ENCODE measurements at places on chromosomes 16 and 17.

- peak; percentile 43 for DNase-seq
Observed at GRCh38 chr17:64306850-64307463, 43.9 kb upstream of the TEX2 start.

GRCh38 chr16:1036726-1037393 is 35.7 kb upstream of the SSTR5 start:
- DNase-seq, result no peak

DNA sequence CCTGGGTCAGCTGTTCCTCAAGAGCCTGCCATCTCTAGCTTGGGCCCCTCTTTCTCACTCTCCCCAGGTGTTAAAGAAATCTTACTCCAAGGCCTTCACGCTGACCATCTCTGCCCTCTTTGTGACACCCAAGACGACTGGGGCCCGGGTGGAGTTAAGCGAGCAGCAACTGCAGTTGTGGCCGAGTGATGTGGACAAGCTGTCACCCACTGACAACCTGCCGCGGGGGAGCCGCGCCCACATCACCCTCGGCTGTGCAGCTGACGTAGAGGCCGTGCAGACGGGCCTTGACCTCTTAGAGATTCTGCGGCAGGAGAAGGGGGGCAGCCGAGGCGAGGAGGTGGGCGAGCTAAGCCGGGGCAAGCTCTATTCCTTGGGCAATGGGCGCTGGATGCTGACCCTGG is 6.8 kb downstream of the CNP start:
- no peak for DNase-seq

DNA sequence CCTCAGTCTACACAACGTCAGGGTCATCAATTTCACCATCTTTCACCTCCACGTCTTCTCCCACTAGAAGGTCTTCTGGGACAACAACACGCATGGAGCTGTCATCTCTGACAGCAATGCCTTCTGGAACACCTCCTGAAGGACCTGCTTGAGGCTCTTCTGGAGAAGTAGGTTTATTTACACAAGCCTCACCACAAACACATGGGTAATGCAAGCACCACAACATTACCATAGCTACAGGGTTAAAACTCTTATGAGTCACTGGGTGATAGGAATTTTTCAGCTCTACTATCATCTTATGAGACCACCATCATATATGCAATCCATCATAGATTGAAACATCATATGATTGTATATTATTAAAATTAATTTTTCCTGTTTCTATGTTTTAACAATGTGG is 215.4 kb downstream of the CHD9NB start:
- no peak for DNase-seq

- DNase-seq, result no peak
Observed at GRCh38 chr16:70749681-70750601, 51.0 kb downstream of the VAC14 start.

- DNase-seq, result no peak
Observed at GRCh38 chr17:58368860-58369213, 16.8 kb upstream of the SUPT4H1 start.

DNA sequence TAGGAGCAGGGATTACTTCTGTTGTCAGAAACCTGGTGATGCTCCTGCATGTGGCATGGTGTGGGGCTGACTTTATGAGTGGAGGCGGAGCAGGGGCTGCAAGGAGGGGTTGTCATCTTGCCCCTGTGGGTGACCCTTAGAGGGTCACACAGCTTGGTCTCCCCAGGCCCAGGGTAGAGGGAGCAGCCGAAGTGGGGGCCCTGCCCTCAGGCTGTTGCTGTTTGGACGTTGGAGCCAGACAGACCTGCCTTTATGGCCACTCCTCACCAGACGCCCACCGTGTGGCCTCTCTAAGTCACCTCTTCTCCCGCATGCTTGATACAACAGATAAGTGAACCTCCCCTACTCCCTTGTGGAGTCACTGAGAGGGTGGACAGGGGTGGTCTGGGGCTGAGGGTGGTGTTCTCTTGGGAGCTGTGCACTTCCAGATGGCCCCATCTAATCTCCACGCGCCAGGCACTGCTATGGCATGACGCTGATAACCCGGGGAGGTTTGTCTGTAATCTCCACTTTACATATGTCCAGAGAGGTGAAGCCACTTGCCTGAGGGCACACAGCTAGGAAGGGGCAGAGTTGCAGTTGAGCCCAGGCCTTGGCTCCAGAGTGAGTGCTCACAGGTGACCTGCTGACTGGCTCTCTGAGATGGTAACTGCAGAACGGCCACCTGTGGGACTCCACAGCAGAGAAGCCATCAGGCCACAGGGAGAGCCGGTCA is 10.0 kb downstream of the MAP2K3 start:
- DNase-seq, result no peak

DNA sequence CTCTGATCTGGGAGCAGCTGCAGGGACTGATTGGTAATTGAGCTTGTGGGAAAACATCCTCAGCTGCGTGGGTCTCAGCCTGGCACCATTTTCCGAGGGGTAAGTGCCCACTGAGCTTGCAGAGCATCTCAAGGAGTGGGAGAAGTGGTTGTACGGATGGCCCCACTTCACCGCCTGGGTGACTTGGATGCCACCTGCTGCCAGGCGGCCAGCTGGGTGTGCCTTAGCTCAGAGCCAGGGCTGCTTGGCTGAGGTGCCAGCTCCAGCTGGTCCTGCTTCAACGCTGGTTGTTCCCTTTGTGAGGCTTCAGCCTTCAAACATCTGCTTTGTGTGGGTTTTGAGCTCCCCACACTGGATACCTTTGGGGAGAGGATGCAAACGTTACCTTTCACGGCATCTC is 482.7 kb upstream of the EEF2KMT start:
- no peak for DNase-seq

DNA sequence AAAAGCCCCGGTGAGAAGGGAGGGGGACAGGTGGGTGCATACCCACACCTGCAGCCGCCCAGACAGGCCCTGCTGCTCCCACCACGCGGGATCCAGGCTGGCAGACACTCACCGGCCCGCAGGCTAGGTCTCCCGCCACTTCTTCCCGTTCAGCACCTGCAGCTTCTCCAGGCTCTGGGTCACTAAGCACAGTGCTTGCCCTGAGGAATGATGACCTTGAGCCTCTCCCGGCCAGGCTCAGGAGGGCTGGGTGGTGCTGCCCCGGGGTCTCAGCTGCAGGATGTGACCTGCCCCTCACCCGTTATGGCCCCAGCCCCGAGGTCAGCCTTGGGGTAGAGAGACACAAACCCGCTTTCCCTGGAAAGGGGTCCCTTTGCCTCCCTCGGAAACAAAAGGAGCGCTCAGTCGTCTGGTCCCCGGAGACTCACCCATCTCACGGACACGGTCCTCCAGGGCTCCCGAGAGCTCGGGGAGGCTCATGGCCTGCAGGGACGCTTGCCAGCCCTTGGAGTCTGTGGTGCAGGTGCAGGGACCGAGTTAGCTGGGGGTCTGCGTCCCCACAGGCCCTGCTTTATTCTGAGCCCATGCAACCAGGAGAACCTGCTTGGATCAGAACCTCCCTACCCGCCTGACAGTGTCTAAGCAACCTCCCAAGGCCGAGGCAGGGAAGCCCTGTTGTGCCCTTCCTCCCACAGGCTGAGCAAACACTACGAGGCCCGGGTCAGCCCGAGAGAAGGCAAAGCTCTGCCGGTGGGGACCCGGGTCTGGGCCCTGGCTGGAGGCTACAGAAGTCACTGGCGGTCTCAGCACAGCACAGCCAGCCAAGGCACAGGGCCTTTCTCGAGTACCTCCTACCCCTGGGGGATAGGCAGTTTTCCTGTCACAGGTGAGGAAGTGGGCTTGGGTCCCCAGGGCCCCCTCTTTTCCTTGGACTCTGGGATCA is 3.8 kb downstream of the NUDT16L1 start:
- no peak for DNase-seq

DNA sequence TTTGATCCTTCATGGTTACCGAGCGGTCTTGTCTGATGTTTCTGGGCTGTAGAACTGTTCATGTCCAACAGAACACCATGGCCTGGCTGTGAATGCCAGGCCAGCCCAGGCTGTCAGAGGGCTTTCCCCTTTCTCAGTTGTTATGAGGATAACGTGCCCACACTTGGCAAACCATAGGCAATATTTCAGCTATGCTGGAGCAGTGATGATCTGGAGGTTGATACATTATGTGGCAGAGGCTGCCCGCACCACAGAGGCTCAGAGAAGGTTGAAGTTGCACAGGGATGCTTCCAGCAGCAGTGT is 92.9 kb downstream of the C16orf78 start:
- no peak for DNase-seq

DNA sequence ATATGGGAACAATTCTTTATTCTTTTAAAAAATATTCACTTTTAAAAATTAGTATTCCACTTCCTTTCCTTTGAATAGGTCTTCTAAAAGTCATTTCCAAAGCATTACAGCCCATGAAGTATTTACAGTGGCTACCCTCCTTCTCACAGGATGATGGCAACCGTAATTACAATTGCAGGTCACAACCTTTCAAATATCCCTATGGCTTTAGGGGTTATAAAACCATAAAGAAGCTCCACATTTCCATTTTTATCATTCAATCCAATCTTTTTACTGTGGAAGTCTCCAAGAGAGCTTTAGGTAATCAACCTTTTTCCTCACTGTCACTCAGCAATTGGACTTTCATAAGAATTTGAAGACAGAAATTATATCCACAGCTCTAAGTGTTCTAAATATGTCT is 488.9 kb upstream of the CA10 start:
- DNase-seq, result no peak

- no peak for DNase-seq
Observed at GRCh38 chr16:414395-415169, 10.9 kb upstream of the RAB11FIP3 start.

DNA sequence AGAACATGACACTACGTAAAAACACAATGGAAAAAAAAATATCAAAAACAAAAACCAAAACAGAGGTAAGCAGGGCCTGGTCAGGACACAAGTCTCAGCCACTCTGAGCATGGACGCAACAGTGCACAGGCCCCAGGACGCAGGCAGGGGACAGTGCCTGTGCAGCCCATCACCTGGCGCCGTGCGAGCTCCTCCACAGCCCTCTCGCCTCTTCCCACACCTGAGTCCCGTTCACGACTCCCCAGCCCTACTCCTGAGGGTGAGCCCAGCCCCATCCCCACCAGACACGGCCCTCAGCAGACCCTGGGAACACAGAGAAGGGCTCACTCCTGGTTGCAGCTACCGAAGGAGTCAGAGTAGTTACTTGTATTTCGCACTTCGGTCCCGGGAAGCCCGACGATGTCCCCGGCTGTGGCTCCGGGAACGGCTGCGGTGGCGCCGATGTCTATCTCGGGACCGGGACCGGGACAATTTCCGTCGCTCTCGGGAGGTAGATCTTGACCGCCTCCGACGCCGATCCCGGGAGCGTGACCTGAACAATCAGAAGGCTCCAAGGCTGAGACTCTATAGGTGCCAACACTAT is 9.4 kb downstream of the HBQ1 start:
- DNase-seq, result no peak

DNA sequence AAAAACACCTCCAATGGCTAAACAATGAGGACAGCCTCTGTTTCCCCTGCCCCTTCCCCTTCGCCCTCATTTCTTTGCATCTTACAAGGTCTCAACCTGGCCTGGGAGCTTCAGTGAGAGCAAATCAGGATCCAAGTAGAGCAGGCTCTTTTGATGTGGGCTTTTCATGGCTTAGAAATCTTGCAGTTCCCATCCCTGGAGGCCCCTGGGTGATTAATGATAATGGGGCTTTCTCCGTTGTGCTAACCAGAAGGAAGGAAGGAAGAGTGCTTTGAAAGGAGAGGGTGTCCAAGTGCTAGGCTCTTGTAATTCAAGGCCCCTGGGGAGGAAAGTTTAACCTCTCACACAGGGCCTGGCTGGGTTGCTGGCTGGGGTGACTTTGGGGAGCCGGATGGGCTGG is 18.5 kb upstream of the IRX3 start:
- no peak for DNase-seq

GRCh38 chr16:67013233-67013822 is 15.6 kb upstream of the CBFB start:
- DNase-seq, result no peak

GRCh38 chr17:38600416-38600815 is 5.3 kb downstream of the SRCIN1 start:
- no peak for DNase-seq

DNA sequence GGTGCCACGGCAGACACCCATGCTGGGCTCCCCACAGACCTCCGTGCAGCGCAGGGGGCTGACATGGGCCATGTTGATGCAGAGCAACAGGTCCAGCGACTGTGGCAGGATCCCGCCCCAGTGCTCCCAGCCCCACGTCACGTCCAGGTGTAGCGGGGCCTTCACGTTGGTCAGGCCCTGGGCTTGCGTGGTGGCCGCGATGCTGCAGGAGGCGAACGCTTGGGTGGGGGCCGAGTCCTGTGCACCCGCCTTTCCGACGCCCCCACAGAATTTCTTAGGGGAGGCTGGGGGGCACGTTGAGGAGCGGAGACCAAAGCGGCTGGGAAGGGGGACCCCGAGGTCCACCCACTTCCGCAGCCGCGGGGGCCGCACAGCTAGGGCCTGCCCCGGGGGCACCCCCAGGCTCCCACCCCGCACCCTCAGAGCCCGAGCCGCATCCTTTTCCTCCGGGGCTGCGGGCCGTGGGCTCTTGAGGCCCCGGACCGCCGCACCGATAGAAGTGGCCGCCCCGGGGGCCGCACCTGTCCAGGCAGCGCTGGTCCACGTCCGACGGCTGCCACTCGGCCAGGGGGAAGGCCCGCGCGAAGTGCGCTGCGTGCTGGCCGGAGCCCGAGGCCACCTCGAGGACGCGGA is 416 bp downstream of the METTL26 start:
- DNase-seq, result no peak

GRCh38 chr17:36608280-36608679 is 6.9 kb downstream of the MRM1 start:
- DNase-seq, result no peak

GRCh38 chr17:27408891-27409290 is 47.4 kb upstream of the KSR1 start:
- no peak for DNase-seq

DNA sequence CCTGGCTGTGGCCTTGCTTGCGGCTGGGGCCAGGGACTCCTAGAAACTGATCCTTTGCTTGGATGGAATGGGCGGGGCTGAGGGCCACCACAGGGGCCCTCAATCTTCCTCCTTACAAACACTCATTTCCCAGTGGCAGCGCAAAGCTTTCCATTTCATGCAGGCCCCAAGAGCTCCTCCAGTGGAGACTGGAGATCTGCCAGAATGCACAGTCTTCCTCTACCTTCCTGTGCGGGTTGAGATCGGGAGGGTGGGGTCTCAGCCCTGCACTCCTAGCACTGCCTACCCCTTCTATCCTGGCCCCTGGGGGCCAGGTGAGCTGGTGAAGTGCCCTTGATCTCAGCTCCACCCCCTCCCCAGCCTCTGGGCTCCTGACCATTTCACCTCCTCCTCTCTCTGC is 1.7 kb downstream of the NRN1L start:
- DNase-seq, result no peak

- DNase-seq, result no peak
Observed at GRCh38 chr16:62068747-62069146, 32.5 kb upstream of the CDH8 start.

GRCh38 chr17:13542636-13543035 is 59.1 kb downstream of the HS3ST3A1 start:
- no peak for DNase-seq

DNA sequence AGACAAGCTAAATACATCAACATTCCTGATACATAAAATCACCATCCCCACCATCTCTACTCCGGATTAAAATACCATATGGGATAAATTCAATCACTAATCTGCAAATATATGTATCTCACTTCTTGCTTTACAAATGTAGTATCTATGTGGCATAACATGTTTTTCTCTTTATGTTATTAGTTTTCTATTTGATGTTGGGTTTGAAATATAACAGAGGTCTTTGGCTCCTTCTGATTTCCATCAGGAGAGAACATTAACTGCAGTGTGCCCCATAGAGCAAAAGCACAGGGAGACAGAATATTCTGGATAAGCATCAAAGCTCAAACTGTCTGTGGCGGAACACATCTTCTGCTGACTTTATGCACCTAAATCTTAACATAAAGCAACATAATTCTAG is 547.2 kb upstream of the CDH8 start:
- DNase-seq, result no peak
